ENCODE measurements at places on chromosomes 3 and 15.

GRCh38 chr15:79122991-79123390 lies 32.4 kb upstream of the RASGRF1 start:
- no peak for DNase-seq

- DNase-seq = no peak
These were observed 48.5 kb downstream of the FNDC3B start for GRCh38 chr3:172087602-172088580.

- DNase-seq = no peak
These were observed 427 bp upstream of the RNF111 start for GRCh38 chr15:58987036-58987435.

- no peak for DNase-seq
These were observed 163.1 kb upstream of the HES1 start for GRCh38 chr3:193972832-193973231.

GRCh38 chr3:16031434-16031833 lies 143.0 kb upstream of the GALNT15 start:
- DNase-seq = no peak

DNA sequence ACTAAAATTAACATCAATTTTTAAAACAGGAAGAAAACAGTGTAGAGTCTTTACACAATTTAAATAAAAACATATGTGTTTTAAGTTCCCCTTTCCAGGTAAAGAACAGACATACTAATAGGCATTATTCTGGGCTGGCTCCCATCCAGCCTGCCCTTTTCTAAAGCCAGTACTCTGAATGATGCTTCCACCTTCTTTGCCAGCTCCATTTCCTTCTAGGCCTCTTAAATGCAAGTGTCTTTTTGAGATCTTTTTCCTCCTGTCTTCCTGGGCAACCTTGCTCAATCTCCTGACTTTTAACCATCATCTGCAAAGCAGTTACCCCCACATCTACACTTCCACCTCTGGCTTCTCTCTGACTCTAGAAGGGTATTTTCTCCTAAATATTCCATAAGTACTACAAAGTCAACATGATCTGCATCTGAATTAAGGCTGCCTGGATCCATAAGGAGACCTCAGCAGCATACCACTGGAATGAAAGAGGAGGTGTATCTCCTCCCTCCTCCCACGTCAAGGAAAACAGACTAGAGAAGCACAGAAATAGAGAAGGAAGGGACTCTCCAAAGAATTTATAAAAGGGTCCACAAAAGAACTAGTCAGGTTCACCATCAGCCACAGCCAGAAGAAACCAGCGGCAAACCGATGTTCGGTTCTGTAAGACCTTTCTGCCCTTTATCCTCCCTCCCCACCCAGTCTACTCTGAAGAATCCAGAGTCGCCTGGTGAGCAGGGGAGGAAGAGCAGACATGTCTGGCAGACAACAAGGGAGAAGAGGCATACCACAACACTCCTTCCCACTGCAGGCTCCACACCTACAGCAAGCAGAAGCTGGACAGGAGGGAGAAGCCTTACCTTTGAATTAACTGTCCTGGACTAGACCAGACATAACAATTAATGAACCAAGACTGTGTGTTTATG lies 47.1 kb downstream of the GOLIM4 start:
- no peak for DNase-seq

- DNase-seq = no peak
These were observed 45.9 kb upstream of the ATP1B3 start for GRCh38 chr3:141830508-141830907.

DNA sequence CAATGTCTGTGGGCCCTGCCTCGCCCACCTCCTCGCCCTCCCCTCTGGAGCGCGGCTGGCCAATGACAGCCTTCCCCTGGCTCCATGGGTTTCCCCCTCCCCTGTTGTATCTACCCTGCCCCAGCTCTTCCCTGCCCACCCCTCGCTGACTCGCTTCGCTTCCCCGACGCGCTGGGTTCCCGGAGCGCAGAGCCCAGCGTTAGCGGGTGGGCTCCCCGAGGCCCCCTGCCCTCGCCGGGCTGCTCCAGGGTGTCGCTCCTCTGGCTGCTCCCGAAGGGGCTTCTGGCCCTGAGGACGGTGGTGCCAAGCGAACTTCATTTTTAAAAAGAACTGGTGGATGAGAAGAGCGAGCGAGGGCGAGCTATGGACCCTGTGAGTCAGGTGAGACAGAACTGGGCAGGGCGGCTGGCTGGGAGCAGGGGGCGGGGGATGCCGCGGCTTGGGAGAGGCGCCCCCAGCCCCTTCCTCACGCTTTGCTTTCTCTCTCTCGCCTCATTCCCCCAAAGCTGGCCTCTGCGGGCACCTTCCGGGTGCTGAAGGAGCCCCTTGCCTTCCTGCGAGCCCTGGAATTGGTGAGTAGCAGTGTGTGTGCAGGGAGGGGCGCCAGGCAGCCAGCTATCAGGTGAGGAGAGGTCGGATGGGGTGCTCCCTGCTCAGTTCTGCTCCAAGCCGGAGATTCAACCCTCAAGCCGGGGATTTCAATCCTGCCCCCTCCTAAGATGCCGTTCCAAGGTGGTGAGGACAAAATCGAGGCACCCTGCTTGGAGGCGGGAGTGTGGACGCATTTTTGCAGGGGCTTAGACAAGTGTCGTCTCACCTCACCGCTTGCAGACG lies at the start of gene SYNPR:
Gene SYNPR, plus strand, starts transcription at position 138 of the 834 bp plus-strand sequence.
- no peak for DNase-seq

GRCh38 chr15:80606511-80607071 lies 88.5 kb upstream of the ABHD17C start:
- DNase-seq = no peak

GRCh38 chr3:133529809-133530208 lies 43.7 kb upstream of the CDV3 start:
- DNase-seq = no peak

GRCh38 chr3:137990427-137990826 lies 19.5 kb upstream of the CLDN18 start:
- DNase-seq = no peak

DNA sequence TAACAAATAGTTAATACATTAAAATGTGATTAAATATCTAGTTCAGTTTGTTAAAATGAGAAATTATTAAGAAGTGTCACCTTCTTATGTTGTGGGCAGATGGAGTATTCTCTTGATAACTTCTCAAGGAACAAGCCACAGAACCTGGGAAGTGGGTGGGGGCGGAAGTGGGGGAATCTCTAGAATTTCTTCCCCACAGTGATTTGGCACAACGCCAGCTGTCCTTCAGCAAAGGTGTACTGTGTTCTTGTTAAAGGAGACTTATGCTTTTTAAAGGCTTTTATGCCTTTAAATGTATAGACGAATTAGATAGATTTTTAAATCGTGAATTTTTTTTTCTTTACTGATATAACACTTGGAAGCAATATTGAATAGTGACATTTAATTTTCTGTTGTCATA lies 42.4 kb downstream of the SEC22A start:
- no peak for DNase-seq

- DNase-seq = no peak
These were observed 84.4 kb downstream of the SEMA5B start for GRCh38 chr3:122942937-122943827.

DNA sequence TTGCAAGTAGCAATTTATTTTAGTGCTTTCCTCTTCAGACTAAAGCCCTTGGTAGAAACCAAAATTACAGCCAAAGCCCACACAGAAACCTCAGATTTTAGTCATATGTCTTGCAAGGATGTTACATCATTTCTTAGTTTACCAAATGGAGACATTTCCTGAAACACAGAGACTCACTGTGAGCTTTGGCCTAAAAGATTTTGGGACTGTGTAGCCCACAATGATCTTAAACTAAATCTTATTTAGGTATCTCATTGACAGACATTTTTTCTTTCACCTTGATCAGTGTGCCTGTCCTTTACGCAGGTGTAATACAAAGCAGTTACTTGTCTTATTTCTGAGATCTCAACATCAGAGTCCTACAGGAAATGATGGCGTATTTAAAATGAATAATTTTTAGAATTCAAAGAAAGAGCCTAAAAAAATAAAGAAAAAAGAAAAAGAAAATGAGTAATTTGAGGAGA lies 27.8 kb upstream of the AP4E1 start:
- peak; percentile 63 for DNase-seq

- no peak for DNase-seq
These were observed 174.1 kb downstream of the SATB1 start for GRCh38 chr3:18250991-18251390.

DNA sequence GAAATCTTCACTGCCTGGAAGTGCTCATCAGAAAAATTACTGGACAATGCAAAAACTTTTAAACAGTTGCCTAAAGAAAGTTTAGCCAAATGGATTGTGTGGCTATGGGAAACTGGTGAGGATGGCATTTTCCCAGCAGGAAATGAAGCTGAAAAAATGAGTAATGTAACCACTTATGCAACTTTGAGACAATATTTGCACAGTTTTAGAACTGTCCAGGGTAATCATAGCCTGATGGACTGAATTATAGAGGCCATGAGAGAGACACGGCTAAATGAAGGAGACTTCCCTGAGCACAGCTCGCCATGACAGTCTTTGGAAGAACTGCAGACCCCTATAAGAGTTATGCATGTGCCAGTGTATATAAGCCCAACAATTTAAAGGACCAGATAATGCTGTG lies 881.5 kb downstream of the VGLL3 start:
- no peak for DNase-seq

GRCh38 chr15:40844696-40845030 lies 815 bp downstream of the SPINT1 start:
- no peak for DNase-seq
